ENCODE measurements at places on chromosomes 6 and 20.

DNA sequence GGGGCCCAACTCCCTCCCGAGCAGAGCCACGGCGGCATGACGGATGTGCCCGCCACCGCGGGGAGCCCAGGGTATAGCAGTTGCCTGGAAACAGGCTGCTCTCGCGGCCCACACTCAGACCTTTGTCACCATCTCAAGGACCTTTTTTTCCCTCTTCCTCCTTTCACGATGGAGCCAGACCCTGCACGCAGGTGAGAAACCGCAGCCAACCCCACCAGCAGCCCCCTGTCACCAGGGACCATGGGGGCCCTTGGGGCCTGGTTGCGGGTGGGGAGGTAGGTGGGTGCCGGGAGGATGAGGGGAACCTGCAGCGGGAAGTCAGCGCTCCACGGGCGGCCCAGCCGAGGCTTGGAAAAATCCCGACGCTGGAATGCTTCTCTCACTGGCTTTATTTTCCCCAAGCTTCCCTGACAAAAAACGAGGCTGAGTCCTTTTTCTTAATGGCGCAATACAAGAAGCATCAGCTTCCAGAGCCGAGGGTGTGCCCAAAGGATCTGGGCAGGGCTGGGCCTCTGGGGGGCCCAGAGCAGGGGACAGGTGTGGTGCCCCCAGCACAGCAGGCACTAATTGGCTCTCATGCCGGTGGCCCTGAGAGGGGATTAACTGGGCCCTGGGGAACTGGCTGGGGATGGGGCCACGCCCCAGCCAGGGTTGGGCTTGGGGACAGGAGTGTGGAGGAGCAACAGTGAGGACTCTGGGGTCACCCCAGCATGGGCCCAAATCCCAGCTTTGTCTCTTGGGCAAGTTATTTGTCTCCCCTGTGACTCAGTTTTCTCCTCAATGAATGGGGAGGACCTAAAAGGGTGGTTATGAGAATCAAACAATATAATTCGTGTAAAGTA lies 23.9 kb downstream of the NOL4L start:
- no peak for DNase-seq

DNA sequence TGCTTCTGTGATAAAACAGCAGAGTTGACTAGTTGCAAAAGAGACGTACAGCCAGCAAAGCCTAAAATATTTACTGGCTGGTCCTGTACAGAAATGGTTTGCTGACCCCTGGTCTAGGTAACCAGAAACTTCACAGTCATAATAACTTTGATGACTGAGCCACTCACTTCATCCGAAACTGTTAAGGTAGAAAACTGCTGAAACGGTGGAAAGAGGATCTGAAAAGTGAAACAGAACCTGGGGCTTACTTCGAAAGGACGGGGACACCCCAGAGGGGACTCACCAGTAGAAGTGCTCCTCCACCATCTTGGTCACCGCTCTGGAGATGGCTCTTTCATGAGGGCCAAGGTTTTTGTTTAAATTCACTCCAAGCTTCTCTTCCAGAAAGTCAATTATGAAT lies 16.4 kb downstream of the FAXC start:
- no peak for DNase-seq

GRCh38 chr6:25866011-25866410 lies 8.0 kb downstream of the SLC17A3 start:
- no peak for DNase-seq

GRCh38 chr20:9323622-9324021 lies 190.8 kb upstream of the LAMP5 start:
- no peak for DNase-seq

DNA sequence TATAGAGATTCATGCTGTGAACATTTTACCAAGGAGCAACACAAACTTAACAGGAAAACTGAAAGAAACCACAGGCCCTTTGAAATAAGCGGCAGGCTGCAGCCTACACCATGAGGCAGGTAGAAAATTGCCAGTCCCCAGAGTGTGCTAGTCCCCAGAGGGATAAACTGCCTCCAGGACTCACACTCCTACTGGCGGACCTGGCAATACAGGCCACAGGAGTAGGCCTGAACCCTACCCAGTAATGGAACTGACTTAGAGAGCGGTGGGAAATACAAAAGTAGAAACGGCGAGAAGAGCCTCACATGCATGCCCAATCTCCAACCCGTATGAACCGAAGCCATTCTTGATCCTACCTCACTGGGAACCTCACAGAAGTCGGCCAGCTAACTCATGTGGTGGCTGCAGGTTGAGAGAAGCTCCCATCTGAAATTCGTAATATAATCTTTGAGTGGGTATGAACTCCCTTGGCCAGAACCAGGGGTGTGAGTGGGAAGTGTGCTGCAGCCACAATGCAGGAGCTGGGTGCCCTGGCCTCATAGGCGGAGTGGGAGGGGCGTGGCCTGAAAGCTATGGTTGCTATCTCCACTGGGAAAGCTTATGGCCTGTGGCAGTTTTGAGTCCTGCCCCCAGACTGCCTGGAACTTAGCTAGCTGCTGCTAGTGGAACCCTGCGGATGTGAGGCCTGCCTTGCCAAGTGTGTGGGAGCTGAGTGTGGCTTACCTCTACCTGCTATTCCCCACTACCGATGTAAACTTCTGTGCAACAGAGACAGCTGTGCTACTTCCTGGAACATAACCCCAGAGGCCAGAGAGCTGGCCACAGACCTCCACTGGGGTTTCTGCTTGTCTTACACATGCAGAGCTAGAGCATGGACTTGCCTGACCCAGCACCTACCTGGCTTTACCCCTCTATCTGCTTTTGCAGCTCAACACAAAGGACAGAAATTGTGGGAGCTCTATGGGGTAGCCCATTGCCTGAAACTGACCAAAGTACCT lies 146.5 kb upstream of the COL21A1 start:
- DNase-seq = no peak

DNA sequence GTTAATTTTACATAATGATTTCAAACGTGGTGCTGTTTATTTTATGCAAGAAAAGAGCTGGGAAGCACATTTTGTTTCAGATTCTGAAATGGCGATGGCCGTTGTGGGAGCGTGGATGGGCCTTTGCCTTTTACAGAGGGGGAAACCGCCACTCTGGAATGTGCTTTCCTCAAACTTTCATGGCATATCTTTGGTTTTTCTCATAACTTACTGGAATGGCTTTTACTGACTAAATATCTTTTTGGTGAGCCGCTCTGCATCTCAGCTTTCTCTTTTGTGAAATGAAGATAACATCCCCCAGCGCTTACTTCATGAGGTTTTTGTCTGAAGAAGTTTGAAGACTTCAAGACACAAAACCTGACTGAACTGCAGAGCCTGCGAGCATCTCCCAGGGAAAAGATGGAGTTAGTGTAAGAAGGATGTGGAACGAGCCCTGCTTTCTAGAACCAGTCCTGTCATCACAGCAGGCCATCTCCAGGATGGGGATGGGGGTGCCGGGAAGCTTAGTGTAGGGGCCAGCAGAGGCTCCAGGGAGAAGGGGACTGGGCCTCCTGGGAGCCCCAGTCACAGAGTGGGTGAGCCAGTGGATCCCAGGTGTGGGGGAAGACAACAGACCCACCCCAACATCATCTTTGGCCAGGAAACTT lies 61.8 kb upstream of the TIAM2 start:
- DNase-seq = no peak

DNA sequence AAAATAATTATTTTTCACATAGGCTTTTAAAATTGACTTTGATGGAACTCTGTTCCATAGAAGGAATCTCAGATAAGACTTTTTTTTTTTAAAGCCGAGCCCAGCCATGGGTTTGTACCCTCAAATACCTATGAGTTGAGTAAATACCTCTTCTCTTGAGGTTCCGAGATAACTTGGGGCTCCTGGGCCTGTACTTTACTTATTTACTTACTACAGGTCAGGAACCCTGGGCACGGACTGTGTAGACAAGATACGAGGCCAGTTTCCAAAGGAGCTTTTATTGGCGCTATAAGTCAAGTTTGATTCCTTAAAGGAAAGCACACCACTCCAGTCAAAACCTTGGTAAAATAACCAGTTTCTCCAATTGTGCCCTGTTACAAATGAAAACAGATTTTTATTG lies 7.5 kb downstream of the AFG1L start:
- no peak for DNase-seq

- no peak for DNase-seq
These were observed 38.4 kb upstream of the EIF2S2 start for GRCh38 chr20:34150306-34151000.

DNA sequence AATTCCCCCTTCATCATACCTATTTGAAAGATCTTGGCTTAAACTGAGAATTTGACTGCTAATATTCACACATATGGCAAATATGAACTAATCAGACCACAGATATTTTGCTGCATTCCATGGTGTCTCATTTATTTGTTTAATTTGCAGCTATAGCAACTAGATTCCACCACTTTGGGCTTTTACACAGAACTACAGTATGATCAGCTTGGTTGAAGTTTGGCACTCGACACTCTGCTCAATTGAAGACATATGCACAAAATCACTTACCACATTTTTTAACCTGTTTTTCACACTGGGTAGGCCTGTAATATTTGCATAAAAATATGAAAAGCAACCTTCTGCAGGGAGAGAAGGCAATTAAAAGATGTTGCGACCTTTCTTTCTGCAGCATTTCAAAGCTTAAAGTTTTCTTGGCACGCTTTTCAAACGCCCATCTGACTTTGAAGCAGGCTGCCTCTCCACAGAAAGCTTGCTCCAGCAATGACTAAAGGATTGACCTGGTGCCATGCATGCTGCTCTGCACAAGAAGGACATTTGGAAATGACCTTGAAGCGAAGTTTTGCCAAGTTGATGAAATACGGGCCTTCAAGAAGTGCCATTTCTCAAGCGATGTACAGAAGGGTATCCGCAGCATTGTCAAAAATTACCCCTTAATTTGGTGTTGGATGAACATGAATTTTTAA lies 126.7 kb downstream of the AIG1 start:
- DNase-seq = no peak

- DNase-seq = no peak
These were observed 3.5 kb upstream of the HTR1B start for GRCh38 chr6:77466451-77467437.

- no peak for DNase-seq
These were observed 986.8 kb upstream of the SLC35B3 start for GRCh38 chr6:9422138-9422537.

GRCh38 chr6:129748212-129748900 lies 38.4 kb upstream of the ARHGAP18 start:
- DNase-seq = peak; percentile 55

DNA sequence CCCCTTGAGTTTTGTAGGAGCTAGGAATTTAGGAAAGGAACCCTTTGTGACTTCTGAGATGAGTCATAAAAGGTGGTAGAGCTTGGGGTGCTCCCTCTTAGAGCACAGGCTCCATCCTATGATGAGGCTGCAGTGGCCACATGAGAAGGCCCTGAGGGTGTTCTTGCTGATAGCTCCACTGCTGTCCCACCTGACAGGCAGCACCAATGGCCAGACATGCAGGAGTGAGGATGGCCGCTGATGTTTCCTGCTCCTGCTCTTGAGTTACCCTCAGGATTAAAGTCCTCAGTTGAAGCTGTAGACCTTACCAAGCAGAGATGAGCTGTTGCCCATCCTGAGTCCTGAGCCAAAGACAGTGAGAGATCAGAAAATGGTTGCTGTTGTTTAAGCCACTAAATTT lies 512.1 kb downstream of the CDH26 start:
- no peak for DNase-seq

- DNase-seq = no peak
These were observed 1.3 kb downstream of the COL19A1 start for GRCh38 chr6:69867639-69867976.

- DNase-seq = no peak
These were observed 39.1 kb upstream of the DDR1 start for GRCh38 chr6:30845183-30845582.

GRCh38 chr6:96792561-96793190 lies 44.6 kb downstream of the GPR63 start:
- DNase-seq = no peak

DNA sequence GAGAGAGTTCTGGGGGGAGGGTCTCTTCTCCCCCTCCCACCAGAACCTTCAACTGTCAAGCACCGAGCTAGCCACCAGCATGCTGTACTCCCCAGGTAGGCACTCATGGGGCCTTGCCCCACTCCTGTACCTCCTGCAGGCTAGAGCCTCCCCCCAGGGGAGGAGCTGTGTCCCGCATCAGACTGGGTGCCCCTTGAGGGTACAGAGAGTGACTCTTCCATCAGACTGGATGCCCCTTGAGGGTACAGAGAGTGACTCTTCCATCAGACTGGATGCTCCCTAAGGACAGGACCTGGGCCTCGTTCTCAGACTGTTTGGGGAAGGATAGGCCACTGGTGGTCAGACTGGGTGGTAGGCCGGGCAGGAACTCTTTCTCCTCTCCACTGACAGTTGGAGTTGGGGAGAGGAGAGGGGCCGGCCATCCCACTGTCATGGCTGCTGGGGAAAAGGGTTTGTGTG lies at the start of gene CAPN11:
CAPN11 (plus strand) TSS at position 51 of the 459 bp plus-strand sequence; CDS start at position 80, 29 bp downstream.
- DNase-seq = no peak

- DNase-seq = no peak
These were observed 680 bp downstream of the LATS1 start for GRCh38 chr6:149717255-149717587.

DNA sequence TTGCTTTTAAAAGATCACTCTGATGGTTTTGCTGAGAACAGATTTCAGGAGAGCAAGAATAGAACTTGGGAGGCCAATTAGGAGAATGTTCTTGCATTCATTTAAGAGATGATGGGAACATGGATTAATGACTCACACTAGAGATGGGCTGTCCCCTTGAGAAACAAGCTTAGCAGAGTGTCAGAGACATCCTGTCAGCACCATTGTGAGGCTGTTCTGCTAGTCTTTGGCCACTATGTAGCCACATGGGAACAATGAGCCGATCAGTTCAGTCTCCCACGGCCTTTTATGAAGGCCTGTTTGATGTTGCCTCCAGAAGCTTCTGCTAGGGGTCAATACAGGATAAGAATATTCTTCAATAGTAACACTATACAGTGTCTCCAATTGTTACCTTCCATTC lies 113.0 kb upstream of the EYA4 start:
- no peak for DNase-seq

GRCh38 chr6:128491610-128492206 lies 28.7 kb downstream of the PTPRK start:
- DNase-seq = no peak

DNA sequence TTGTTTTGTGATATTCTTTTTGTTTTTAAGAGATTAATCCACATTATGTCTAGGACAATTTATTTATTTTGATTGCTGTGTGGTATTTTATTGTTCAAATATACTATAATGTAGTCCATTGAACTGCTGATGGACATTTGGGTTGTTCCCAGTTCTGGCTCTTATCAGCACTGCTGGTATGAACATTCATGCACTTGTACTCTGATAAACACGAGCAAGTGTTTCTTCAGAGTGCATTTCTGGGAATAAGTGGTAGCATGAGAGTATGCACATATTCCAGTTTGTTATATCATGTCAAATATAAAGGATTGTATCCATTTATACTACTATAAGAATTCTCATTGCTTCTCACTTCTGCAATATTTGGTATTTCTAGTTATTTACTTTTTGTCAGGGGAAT lies 7.1 kb downstream of the CALHM6 start:
- no peak for DNase-seq

DNA sequence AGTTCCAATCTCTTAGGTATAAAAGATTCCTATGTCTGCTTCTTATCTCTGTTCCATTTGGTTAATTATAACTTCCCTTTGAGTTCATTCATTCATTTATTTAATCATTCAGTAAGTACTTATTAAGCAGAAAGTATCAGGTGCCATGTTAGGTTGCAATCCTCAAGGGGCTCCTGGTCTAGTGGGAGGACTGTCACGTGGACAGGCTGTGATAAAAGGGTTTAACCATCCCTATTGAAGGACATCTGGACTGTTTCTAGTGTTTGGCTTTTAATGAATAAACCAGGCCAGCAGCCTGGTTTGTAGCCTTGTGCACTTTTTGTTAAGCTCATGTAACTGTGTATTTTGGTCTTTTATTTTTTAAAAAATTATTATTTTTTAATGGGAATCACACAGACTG lies 162.1 kb upstream of the OGFRL1 start:
- DNase-seq = no peak

GRCh38 chr6:34132486-34133185 lies 13.3 kb downstream of the GRM4 start:
- DNase-seq = peak; percentile 9

Measured in T-helper 2 cell treated with Interferon-gamma antibody and Interleukin-4, amounts not matched to agents 5 μg/mL and 100 μg/mL, for 36 hours (primary cell).